ENCODE measurements at places on chromosomes 5 and 9.

DNA sequence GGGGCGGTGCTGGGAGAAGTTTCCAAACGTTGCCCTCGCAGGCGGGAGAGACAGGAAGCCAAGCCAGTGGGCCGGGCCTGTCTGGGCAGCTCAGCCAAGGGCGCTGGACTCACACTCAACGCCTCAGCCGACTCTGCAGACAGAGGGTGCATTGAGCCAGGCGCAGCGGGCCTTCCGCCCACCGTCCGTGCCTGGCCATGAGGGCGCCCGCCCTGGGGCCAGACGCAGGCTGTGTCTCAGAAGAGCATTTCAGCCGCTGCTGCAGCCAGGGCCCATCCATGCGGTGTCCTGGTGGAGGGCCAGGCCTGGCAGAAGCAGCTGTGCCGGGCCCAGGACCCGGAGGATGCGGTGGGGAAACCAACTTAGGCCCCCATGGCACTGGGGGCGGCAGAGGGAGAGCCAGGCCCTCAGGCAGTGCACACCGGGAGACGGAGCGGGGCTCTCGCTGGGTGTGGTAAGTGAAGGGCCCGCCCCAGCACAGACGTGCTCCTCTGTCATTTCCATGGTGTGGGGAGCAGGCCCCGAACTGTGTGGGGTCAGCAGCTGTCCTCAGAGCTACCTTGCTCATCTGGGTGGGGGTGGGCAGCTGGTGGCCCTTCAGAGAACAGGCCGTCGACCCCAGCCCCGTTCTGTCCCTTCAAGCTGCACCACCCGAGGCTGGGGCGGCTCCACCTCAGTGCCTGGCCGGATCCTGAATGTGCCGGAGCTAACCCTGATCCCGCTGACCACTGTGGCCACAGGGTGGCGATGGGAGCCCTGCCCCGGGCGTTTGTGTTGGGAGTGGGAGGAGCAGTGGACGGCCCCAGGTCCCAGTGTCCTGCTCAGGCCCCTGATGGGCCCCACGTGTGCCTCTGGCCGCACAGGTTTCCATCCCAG, 18.0 kb downstream of the DNLZ start:
- DNase-seq = no peak

- no peak for DNase-seq
These were observed 68.1 kb downstream of the SPOCK1 start for GRCh38 chr5:137431051-137431450.

DNA sequence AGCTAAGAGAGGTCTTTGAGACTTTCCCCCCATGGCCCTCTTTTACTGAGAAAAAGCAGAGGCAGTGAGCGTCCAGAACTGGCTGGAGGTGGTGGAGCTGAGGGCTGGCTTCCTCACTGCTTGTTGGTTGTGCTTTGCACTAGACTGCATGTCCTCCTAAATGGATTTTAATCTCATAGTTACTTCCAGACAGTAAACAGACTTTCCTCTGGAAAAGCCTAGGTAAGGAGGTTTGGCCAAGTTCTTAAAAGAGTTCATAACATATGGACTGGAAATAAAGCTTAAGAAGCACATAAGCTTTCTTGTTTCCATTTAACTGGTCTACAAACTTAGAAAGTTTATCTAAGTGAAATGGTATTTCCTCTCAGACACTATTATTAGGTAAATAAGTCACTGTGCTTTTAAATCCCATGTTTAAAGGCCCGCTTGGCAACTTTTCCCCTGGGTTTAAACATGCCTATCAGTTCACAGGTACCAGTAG, 2.0 kb downstream of the ASPN start:
- no peak for DNase-seq

DNA sequence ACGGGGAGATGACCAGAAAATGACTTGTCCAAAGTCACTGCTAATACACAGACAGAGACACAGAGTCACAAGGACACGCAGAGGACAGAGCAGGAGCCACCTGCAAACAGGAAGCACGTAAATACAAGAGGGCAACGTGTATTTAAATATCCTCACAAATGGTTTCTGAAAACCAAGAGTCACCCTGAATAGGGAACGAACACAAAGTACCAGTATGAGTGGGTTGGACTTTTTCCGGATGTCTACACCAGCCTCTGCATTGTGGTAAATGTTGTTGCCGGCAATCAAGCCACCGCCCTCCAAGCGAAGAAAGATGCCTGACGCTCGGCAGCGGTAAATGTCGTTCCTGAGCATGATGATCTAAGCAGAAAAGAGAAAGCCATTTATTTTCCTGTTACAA, 44.5 kb downstream of the FBXO10 start:
- DNase-seq = peak; percentile 26

GRCh38 chr5:117236941-117237340, 662.3 kb upstream of the SEMA6A start:
- no peak for DNase-seq

DNA sequence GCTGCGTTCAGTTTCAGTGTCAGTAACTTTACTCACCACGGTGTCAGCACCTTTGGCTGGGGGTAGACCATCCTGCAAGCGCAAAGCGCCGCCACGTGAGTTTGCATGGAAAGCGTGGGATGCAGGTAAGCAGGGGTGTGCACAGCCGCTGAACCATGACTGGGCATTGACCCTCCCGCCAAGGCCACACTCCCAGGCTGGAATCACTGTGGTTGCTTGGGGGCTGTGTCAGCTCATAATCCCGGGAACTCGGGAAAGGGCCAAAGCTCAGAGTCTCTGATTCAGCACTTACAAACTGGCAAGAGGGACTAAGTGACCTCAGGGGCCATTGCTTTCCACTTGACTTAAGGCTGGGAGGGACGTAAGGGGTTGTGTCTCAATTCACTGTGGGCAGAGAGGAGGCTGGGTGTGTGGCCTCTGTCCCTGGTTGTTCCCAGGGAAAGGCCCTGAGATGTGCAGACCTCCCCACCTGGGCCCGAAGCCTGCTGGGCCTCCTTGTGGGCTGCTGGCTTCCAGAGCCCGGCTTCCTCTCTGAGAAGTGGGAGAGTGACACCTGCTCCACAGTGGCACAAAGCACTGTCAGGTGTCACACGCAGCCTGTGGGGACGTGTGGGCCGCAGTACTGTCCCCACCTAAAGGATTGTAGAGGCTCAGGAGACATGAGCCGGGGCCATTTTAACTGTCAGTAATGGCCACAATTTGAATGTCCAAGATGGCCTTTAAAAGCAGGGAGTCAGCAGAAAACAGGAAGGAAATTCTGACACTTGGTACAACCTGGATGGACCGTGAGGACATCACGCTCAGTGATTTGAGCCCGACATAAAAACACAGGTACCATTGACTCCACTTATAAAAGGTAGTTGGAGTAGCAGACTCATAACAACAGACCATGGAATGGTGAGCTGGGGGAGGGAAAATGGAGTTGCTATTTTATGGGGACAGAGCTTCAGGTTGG, 16.7 kb downstream of the ABO start:
- no peak for DNase-seq

GRCh38 chr9:84935528-84936117, 266.1 kb downstream of the NTRK2 start:
- DNase-seq = no peak

DNA sequence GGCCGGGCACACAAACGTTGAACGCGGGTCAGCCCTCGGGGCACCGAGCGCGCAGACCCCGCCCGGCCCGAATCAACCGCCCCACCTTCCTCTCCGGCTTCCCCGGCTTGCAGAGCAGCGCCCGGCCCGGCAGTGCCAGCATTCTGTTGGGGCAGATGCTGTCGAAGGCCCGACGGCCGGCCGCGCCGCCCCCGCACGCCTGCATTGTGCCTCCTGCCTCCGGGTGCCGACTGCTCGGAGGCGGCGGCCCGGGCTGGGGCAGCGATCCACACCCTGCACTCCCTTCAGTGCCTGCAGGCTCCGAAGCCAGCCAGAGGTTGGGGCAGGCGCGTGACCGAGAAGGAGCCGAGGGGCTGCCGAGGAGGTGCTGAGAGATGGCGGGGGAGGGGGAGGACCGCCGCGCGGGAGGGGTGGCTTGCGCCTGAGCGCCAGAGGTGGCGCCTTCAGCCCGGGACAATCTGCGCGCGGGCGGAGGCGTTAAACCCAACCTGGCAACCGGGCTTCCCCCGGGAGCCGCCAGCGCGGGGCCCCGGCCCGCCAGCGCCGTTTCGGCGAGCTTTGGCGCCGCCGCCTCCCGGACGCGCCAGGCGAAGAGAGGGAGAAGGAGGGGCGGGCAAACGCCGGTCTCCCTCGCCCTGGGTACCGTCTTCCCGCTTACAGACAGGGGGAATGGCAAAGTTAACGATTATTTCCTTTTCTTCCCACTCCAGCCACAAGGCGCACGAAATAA, at the start of gene MCIDAS:
Gene MCIDAS, minus strand, starts transcription at position 382 of the 730 bp plus-strand sequence. Its CDS starts 177 bp downstream, at position 205.
- peak; percentile 81 for DNase-seq

GRCh38 chr9:127531676-127532075, 80.4 kb downstream of the LRSAM1 start:
- no peak for DNase-seq

DNA sequence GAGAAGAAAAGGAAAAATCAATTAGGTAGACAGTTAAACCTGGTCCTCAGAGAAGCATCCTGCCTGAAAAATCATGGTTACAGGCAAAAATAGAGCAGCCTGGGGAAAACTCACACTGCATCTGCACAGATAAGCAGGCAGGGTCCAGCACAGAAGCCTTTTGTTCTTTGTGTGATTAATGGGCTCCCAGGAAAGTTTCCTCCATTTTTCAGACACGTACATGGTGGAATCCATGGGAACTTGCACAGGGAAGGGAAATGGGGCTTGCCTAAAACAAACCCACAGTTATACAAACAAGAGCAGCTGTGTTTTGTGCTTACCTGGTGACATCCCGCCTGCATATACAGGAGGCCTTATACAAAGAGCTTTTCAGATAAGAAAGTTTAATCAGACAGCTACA, 243.9 kb upstream of the ATP10B start:
- DNase-seq = no peak

GRCh38 chr5:132428484-132429462, 59.3 kb downstream of the SLC22A5 start:
- DNase-seq = no peak

GRCh38 chr5:157750320-157750719, 6.8 kb downstream of the LSM11 start:
- no peak for DNase-seq

DNA sequence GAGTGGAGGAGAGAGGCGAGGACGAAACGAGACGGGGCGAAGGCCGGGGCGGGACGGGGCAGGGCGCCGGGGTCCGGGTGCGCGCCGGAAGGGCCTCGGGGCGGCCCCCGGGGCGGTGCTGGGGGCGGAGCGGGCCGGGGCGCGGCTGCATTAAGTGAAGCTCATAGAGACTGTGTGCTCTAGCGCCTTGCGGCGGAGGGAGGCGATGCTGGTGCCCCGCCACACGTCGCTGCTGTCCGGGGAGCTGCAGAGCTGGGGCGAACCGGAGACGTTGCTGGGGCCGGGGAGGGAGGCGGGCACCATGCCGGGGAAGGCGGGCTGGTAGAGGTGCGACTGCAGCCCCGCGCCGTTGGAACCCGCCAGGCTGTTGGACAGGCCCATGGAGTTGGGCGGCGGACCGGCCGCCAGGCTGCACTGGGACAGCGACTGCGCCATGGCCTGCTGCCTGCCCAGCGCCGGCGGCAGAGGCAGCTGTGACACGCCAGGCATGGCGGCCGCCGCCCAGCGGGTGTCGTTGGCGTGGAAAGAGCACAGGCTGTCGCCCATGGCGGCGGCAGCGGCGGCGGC, 8.3 kb downstream of the OTP start:
- DNase-seq = peak; percentile 77

DNA sequence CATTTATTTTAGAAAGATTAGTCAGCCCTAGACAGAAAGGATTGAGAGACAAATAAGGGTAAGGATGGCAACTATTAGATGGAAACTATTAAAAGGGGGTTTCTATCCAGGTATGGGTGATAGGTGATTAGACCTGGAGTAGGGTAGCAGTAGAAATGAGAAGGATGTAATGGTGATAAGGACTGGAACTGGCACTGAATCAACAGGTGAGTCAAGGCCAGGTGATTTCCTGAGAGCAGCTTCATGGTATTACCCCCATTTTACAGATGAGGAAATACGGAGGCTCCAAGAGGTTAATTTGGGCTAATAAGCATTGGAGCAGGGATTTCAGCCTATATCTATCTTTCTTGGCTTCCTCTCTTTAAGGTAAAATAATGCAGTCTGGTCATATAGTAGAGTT, 55.7 kb downstream of the CAST start:
- DNase-seq = no peak

DNA sequence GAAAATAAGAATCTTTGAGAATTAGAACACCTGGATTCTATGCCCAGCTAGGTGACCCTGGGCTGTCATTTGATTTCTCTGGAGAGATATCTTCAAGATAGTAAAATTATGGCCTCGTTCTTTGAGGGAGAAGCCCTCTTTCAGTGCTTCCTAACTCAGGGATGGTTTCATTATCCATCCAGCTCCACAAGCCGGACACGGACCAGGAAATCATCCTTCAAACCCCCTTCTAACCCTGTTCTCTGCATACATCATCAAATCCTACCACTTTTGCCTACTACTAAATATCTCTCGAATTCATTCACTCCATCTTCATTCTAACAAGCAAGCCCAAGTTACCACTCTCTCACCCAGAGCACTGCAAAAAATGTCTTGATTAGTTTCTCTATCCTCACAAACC, 57.2 kb downstream of the MAPKAP1 start:
- no peak for DNase-seq

DNA sequence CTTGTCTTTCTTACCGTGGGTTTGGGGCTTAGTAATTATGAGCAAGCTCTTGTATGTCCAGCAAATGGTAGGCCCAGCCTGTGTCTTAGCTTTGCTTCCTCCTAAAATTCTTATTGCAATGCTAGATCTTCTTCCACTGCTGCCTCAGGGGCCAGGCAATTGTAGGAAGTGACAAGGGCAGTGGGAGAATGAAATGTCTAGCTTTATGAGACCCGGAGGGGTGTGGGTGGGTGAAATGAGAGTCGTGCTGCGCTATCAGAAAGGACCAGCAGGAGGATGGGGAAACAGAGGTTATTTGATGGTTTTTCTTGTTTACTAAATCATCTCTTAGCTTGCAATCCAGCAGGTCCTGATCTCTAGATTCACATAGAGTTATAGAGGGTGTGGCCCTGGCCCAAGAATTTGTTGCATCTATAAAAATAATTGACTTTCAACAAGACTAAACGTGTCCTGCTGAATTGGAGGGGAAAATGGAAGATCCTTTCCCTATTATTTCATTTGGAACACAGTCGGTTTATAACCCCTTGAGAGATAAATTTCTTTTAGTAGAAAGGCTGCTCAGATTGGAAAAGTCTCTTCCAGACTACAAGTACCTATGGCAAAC, 43.7 kb downstream of the ZNF366 start:
- DNase-seq = no peak

DNA sequence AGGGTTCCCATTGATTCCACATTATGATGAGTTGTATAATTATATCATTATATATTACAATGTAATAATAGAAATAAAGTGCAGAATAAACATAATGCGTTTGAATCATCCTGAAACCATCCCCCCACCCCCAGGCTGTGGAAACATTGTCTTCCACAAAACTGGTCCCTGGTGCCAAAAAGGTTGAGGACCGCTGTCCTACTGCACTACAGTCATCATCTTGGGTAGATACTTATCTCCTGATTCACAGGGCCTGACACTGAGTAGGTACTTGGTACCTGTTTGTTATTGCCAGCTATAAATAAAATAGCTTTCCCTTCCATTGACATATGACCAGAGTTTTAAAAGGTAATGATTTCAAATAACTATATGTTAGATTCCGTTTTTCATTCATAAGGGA, 25.6 kb downstream of the ANP32B start:
- no peak for DNase-seq

- no peak for DNase-seq
These were observed 1.9 kb downstream of the HK3 start for GRCh38 chr5:176897263-176897662.

- no peak for DNase-seq
These were observed 142.7 kb downstream of the C5orf15 start for GRCh38 chr5:133825631-133826289.

GRCh38 chr9:14439555-14439954, 125.6 kb upstream of the NFIB start:
- DNase-seq = no peak
